Aortic smooth muscle cell (primary cell): ENCODE measurements at places on chromosomes 2 and 18. TPM values are rescaled to one million over a fixed set of nuclear protein-coding genes. Genes with fewer than 3 reads are reported as not detected.

Gene RTP5
- not detected in 2 replicates for total RNA-seq

Gene ACKR3
- 6.0 and 16.2 TPM in 2 replicates for total RNA-seq

Gene OSBPL1A
- 28.1 and 40.3 TPM in 2 replicates for total RNA-seq

Gene SUPT7L
- total RNA-seq: 15.1 and 17.8 TPM in 2 replicates

Gene PCARE
- not detected in 2 replicates for total RNA-seq

Gene ATOH8
- total RNA-seq: 66.5 and 80.3 TPM in 2 replicates

Gene ASB18
- total RNA-seq: not detected in 2 replicates

Gene CIAO1
- 60.1 and 68.6 TPM in 2 replicates for total RNA-seq

Gene FSHR
- not detected in 2 replicates for total RNA-seq

Gene USP40
- 32.0 and 32.7 TPM in 2 replicates for total RNA-seq

Gene BCL2
- total RNA-seq: 1.6 TPM in 2 replicates

Gene EVX2
- total RNA-seq: not detected in 2 replicates

Gene PSMA8
- not detected in 2 replicates for total RNA-seq

Gene ALPG
- total RNA-seq: not detected in 2 replicates

Gene ERFE
- 0.92 and 0.99 TPM in 2 replicates for total RNA-seq

Gene SLC23A3
- 1.6 TPM in 2 replicates for total RNA-seq

Gene DSG4
- total RNA-seq: not detected in 2 replicates
